ENCODE measurements at places on chromosomes 5 and 9. TPM values are rescaled to one million over a fixed set of nuclear protein-coding genes. Genes with fewer than 3 reads are reported as not detected.

- no peak for DNase-seq
Observed at GRCh38 chr9:15416880-15417279, 5.8 kb upstream of the SNAPC3 start.

DNA sequence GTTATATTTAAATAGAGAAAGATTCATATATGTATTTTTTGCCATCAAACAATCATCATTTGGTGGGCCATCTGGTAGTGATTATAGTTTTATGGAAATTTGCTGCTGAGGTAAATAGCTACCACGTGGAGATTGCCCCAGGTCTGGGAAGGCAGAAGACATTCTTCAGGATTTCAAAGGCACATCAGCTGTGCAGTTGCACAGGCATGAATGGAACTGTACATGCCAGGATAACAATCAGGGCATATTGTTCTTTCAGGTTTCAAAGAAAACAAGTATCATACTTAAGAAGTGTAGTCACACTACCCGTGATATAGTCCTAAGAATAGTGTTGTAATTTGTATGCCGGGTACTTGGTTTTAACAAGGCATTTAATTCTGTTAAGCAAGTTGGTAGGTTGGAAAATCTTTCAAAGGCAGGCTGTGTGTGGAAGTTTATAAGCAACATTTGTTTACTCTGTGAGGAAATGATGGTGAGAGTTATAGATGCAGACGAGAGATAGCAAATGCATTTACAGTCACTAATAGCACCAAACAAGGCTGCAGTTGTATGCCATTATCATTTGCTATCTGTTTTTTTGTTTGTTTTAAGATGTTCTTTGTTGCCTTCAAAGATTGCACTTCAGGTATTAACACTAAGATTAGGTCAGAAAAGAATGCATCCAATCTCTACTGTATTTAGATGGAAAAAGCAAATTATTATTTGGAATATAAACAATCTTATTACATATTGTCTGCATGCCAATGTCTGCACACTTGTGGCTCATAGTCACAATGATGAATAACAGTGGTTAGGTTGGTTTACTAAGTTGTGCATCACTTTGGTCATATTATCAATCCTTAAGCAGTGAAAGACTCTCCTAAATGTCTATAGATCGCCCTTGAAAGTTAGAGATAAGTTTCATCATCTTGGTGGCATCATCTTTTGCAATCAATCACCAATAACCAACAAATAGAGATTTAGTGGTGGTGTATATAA lies 55.3 kb downstream of the RPS23 start:
- no peak for DNase-seq

- no peak for DNase-seq
Observed at GRCh38 chr5:123929055-123929474, 417.1 kb downstream of the CSNK1G3 start.

DNA sequence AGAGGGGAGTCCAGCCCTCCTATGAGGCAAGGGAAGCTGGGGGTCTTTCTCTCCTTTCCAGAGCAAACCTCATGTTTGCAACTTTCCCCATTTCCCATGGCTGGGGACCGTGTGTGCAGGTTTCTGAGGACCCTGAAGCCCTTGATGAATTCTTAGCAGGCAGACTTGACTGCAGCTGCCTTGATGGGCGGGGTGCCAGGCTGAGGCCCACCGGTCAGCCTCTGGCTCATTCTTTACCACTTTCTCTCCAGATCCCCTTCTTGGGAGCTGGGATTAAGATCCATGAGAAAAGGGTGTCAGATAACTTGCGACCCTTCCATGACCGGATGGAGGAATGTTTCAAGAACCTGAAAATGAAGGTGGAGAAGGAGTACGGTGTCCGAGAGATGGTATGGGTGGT lies 30.0 kb upstream of the FOXI1 start:
- DNase-seq = no peak

DNA sequence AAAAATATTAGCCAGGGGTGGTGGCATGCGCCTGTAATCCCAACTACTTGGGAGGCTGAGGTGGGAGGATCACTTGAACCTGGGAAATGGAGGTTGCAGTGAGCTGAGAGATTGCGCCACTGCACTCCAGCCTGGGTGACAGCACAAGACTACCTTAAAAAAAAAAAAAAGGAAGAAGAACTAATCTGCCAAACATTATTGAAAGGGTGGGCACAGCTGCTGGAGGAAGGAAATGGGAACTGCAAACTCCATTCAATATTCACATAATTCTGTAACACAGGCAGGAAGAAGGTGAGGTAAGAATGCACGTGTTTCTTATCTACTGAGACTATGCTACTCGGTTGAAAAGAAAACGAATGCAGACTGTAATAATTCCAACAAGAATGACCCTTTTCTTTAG lies 121.1 kb upstream of the GNA14 start:
- no peak for DNase-seq

- DNase-seq = no peak
Observed at GRCh38 chr9:78601957-78602565, 305.1 kb downstream of the PSAT1 start.

DNA sequence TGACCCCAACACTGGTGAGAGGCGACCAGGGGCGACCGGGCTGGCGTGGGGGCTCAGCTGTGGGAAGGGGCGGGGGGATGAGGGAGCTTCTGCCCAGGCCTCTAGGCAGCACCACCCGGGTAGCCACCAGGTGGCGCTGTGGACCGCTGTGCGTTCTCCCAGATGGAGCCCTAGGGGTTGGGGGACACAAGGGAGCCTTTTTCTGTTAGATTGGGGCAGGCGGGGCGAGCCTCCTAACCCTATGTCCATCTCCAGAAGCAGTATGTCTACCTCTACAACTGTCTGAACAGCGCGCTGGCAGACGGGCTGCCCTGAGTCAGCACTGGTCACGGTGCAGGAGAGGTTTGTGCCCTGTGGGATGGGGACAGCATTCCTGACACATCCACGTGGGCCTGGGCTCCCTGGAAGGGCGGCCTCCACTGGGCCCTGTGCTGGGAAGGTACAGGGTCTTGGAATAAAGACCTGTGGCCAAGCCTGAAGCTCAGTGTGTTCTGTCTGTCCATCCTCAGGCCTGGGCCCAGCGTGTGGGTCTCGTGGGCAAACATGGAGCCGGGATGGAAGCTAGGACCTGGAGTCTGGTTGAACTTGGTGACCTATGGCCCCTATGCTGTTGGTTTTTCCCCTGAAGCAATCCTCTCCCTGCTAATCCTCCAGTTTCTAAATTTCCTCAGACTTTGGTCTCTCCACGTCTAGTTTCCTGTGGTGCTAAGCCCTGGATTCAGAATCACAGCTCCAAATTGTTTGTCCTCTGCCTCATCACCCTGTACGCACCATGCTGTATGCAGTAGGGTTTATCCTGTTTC lies 23.1 kb upstream of the SPTLC1 start:
- peak; percentile 86 for DNase-seq

DNA sequence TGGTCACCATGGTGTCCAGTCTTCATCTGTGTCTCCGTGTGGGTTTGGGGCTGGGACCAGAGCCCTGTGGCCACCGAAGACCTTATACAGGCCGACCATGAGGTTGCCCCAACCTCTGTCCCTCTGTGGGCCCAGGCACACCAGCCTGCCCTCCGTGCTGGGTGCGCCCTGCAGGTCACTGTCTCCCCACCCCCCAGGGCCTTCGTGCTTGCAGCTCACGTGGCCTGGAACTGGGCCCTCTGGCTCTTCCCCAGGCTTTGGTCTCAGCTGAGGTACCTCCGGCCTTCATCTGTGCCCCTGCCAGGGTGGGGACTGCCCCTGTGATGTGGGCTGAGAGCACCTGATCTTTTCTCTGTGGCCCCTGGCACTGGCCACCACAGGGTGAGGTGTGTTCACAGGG lies 92.1 kb downstream of the RXRA start:
- DNase-seq = no peak

DNA sequence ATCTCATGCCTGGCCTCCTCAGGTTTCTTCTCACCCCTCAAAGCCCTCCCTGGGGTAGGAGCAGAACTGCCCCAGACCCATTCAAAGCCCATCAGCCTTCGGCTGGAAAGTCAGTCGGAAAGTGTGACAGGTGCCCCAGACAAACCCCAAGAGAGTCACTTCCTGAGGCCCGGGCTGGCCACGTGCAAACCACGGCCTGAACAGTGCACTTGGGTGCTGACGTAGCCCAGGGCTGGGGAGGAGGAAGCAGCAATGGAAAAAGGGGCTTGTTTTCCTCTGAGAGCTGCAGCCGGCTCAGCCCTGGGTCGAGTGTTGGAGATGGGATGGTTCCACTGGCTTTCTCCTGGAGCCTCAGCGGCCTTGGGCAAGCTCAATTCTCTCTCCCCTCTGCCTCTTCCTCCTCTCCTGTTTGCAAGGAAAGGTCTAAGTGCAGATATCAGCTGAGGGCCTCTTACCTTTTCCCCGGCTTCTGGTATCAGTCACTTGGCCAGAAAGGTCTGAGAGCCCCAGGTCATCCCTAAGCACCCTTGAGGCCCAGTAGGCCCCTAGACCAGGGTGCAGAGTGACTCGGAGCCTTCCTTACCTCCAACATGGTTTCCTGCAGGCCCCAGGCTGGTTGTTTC lies 5.9 kb upstream of the EGR1 start:
- DNase-seq = no peak

DNA sequence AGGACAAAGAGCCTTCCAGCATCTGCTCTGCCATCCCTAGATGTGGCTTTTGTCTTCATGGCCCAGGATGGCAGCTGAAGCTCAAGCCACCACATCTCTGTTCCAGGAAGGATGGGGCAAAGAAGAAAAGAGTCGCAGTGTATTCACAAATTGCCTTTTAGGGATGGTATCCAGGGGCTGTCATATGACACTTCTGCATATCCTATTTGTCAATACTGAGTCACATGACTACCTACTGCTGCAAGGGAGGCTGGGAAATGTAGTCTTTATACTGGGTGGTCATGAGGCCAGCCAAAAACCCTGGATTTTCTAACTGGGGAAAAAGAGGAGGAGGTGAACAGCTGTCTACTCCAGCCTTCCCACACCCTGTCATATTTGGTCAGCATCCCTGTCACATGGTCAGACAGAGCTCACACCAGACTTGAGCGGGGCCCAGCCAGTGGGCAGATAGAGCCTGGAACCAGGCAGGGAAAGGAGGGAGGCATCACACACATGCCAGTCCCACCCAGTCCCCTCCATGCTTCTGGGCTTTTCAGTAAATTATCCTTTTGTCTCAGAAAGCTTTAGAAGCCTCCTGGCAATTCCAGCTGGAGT lies 52.0 kb downstream of the OLFM1 start:
- DNase-seq = peak; percentile 62

DNA sequence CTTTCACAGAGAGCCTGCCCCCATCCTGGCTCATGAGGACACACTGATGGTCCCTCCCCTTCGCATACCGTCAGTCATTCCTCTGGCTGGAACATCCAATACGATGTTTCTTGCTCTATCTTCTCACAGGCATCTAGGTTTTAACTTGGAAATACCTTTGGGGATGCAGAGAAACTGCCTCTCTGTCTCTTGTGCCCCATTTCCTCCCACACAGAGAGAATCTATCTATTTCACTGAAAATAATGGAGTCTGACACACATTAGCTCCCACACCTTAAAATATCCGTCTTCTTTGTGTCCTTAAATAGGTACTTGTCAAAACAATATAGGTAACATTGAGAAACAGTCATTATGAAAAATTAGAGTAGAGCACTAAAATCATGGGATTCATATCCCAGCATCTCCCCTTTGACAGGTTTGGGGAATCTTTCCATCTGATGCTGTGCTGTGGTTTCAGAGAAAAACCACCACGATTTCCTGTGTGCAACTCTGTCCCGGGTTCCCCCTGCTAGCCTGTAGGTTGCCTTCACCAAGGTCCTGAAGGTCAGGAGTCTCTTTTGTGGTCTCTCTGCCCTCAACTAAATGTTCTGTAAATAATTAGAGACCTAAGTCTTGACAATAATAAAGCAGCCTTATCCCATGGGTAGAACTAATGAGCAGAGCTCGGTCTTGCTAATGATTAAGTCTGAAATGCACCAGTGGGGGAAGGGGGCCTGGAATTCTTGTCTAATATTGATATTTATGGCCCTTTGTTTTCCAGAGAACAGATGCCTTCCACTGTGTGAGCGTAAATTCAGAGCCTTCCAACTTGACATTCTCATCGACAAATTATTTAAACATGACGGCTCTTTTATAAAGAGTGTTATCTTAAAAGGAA lies 371.0 kb downstream of the ICE1 start:
- no peak for DNase-seq

GRCh38 chr9:89477811-89478630 lies 19.9 kb downstream of the SEMA4D start:
- DNase-seq = no peak

- no peak for DNase-seq
Observed at GRCh38 chr9:13078164-13078563, 201.3 kb downstream of the MPDZ start.

- no peak for DNase-seq
Observed at GRCh38 chr5:137264041-137264440, 235.1 kb downstream of the SPOCK1 start.

ACSL6 gene
- not detected for total RNA-seq

CCDC187 gene
- under 0.01 TPM for total RNA-seq

ELOVL7 gene
- total RNA-seq = under 0.01 TPM

PLPPR1 gene
- not detected for total RNA-seq

C8G gene
- total RNA-seq = not detected

C9orf153 gene
- total RNA-seq = under 0.01 TPM

KCNN2 gene
- total RNA-seq = not detected

SURF2 gene
- total RNA-seq = 10.3 TPM

Data from osteoblast (primary cell).